ENCODE measurements at places on chromosomes 16 and 17.

GRCh38 chr17:60094754-60095153, 16.0 kb upstream of the HEATR6 start:
- DNase-seq = no peak

GRCh38 chr17:61160789-61161445, 238.7 kb upstream of the TBX2 start:
- no peak for DNase-seq

GRCh38 chr17:33990943-33991706, 264.0 kb upstream of the CCL2 start:
- DNase-seq = no peak

DNA sequence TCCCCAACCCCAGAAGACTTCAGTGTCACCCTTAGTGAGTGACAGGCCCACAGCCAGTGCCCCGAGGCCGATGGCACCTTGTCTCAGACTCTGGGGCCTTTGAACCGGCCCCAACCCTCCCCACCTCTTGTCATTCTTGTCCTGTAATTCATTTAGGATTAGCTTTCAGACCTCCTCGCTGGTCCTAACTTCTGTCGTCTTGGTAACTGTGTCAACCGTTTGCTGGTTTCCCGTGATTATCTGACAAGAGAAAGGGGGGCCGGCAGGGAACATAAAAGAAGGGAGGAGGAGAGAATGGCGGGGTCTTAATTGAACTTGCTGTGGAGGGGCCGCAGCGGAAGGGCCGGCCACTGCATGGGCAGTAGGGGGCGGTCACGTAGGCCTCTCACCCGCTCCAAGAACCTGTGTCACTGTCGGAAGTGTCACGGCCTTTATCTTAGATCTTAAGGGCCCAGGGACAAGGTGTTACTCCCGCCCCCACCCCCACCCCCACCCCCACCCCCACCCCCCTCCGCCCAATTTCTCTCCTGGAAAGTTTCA, 46.5 kb upstream of the GSE1 start:
- no peak for DNase-seq

DNA sequence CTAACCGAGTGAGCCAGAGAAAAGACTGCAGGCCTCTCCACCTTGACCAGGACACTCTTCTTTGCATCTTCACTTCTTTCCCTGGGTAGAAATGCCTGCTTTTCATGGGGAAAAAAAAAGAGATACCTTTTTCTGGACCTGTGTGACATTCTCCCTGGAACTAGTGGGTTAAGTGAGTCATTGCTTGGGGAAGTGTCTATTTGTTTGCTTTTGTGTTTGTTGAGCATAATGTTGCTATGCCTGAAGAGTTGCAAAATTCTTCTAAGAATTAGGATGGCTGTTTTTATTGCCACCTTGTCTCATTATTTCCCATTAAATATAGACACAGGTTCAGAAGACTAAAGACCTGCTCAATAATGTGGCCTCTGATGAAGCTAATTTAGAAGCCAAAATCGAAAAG, 18.8 kb downstream of the CLUAP1 start:
- DNase-seq = no peak

GRCh38 chr16:12215277-12216105, 239.0 kb downstream of the SNX29 start:
- DNase-seq = no peak

- no peak for DNase-seq
Measured at GRCh38 chr16:85863384-85863774, 35.6 kb upstream of the IRF8 start.

DNA sequence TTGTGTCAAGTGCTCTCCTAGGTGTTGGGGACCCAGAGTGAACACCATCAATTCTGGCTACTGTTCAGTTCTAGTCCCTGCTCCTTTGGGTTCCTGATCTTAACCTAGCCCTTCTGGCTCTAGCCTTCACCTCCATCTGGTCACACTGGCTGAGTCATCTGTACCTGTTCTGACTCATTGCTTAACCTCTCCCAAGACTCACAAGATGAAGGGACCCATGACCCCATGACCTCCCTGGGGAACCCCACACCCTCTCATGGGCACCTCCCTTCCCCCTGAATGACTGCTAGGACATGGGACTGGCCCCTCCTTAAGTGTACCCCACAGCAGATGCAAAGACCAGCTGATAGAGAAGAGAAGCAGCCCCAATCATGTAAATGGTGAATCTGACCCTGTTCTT, 345.8 kb upstream of the CDH5 start:
- DNase-seq = no peak

DNA sequence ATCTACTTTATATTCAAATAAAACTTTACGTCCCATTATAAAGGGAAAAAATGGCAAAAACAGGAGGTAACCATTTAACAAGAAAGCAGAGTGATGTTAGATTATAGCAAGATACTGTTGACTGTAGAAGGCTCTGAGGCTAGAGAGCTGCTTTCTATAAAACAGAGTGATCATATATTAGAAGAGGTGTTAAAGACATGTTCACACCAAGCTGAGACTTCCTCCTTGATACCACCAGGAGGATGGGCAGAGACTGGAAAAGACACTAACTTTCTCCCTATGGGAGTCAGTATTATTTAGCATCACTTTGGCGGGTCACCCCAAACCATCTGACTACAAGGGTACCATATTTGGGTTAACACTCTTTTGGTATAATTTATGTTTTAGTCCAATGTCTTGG, 687 bp upstream of the CIITA start:
- no peak for DNase-seq

DNA sequence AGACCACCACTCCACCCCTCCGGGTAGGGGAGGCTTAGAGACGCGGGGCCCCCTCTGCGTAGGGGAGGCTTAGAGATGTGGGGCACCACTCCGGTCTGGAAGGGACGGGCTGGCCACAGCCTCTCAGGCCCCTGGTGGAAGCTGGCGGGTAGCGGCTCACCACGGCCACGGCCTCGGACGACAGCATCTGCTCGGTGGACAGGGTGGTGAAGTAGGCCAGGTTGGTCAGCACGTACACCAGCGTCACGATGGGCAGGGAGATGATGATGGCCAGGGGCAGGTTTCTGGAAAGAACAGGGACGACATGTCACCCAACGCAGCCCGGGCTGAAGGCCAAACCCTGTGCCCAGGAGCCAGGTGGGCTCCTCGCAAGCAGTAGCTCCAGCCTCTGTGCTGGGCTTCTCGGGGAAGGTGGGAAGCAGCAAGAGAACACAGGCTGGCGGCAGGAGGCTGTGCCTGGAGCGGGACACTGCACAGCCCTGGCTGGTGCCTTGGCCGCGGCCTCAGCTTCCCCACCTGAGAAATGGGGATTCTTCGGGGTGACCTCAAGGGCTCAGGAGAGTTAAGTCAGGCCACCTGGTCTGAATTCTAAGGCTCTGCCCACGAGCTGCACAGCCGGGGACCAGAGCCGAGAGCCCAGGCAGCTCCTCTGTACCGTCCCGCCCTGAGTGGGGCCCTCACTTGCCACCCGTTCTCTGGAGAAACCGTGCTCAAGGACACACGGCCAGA, 29.6 kb downstream of the SLC7A5 start:
- no peak for DNase-seq

- DNase-seq = no peak
Measured at GRCh38 chr17:74433421-74434121, 1.7 kb downstream of the GPRC5C start.

- DNase-seq = no peak
Measured at GRCh38 chr16:82653550-82654511, 27.1 kb downstream of the CDH13 start.

DNA sequence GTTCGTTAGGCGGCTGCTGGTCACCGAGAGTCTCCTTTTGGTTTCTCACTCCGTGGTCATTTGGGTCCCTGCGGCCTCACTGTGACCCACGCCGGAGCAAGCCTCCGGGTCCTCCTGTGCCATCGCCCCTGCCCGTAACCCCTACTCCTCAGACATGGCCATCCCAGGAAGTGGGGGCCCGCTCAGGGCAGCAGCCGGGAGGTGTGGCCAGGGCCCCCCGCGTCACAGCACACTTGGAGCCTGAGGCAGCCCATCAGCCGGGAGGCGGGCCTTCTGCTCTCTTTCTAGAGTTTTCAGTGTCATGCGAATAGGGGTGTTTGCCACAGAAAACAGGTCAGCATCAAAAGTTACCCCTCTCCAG, 7.9 kb upstream of the WFIKKN1 start:
- DNase-seq = no peak

DNA sequence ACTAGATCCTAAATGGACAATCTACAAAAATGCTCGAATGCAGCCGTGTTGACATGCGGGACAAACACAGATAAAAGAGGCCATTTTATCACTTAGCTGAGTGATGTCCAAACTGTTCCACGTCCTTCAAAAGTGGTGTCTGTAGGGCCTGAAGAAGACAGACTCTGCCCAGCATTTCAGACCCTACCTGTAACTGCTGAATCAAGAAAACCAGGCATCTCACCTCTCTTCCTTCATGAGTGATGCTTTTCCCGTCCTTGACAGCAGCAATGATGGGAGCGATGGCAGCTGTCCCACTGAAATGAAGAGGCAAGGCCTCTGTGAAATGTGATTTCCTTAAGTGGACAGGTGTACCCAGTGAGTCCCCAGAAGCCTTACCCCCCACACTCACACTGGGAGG, 12.3 kb downstream of the ELAC2 start:
- DNase-seq = no peak

DNA sequence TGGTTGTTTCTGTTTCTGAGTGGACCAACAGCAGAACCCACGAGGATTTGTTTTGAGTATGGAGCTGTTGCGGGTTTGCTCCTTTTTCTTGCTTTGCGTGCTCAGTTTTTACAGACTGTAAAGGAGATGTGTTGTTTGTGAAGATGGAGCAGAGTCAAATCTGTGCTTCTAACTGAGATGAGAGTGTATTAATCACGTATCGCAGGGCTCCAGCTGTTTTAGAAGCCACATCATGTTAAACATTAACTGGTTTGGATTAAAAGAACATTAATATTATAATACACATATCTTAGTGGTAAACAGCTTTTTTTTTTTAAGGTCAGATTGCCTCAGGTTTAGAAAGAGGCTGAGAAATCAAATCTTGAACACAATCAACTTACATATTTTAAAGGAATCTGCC, 69.4 kb downstream of the YPEL2 start:
- no peak for DNase-seq

DNA sequence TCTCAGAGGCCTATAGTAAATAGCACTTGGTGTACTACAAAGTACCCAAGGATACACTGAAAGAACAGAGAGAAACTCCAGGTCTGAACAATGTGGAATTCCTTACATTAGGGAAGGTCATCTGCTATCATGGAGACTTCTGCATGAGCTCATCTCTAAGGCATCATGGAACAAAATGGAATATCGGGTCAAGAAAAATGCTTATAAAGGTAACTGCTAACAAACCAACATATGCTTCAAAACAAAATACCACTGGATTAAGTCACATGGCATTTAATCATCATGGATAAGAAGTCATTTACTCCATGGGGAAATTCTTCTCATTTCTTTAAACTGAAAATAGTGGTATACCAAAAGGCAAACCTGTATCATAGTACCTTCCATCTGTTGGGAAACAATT, 34.2 kb downstream of the TXNDC11 start:
- DNase-seq = no peak

GRCh38 chr17:48471817-48472410, 41.9 kb upstream of the SKAP1 start:
- no peak for DNase-seq

GRCh38 chr17:29615048-29615385, 7.7 kb downstream of the CORO6 start:
- peak; percentile 72 for DNase-seq

DNA sequence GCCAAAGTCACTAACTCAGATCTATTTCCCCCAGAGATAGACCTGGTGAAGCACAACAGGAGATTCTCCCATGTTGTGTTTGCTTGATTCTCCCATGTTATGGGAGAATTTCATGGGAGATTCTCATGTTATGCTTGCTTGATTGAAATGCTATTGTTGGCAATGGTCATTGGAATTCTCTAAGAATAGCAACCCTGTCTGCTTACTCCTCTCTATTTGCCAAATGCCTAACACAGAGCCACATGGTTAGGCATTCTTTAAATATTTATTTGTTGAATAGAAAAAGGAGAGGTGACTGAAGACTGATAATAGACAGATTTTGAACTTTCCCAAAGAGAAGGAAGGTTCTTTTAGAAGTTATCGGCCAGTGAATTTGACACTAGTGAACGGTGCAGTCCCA, 111.5 kb upstream of the MPHOSPH6 start:
- DNase-seq = no peak

DNA sequence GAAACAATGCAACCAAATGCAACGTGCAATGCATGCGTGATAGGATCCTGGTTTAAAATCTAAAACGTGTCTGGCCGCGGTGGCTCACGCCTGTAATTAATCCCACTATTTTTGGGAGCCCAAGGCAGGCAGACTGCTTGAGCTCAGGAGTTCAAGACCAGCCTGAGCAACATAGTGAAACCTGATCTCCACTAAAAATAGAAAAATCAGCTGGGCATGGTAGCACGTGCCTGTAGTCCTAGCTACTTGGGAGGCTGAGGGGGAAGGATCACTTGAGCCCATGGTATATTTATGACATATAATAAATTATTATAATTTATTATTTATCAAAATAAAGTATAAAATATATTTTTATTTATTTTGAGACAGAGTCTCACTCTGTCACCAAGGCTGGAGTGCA, 241.8 kb downstream of the PARN start:
- no peak for DNase-seq

GRCh38 chr17:41284546-41284945, 9.0 kb downstream of the KRTAP9-7 start:
- DNase-seq = no peak

DNA sequence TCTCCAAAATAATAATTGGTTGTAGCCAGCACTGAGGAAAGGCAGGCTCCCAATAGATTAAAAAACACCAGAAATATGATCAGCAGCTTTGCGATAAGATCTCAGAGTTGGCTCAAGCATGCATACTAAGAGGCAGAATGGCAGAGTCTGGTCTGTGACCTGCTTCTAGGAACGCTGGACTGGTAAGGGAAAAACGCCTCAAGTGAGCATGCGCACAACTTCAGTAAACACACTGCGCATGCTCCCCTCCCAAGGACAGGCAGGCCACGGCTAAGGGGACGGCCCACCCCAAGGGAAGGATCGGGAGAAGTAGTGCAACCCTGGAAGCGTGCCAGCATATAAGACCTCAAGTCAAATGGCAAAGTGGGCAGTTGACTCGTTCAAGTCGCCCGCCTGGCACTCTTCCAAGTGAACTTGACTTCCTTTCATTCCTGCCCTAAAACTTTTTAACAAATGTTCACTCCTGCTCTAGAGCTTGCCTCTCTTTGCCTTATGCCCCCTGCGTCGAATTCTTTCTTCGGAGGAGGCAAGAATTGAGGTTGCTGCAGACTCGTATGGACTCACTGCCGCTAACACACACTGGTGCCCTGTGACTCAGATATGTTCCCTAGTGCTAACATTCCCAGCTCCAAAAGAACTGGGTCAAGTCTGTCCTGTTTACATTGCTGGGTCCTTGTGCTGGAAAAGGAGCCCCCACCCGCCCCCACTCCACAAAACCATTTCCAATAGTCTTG, 22.4 kb upstream of the PRM1 start:
- no peak for DNase-seq

DNA sequence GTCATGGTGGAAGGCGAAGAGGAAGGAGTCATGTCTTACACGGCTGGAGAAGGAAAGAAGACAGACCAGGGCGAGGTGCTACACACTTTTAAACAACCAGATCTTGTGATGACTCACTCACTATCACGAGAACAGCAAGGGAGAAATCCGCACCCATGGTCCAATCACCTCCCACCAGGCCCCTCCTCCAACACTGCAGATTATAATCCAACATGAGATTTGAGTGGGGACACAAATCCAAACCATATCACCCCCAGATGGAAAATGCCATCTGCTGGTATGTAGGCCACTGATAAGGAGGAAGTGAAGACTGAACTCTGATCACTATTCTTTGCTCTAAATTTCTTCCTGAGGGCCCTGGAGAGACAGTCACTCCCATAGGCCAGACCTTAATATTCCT, 7.5 kb upstream of the ITGAX start:
- no peak for DNase-seq
